ENCODE measurements at places on chromosomes 5 and 9.

DNA sequence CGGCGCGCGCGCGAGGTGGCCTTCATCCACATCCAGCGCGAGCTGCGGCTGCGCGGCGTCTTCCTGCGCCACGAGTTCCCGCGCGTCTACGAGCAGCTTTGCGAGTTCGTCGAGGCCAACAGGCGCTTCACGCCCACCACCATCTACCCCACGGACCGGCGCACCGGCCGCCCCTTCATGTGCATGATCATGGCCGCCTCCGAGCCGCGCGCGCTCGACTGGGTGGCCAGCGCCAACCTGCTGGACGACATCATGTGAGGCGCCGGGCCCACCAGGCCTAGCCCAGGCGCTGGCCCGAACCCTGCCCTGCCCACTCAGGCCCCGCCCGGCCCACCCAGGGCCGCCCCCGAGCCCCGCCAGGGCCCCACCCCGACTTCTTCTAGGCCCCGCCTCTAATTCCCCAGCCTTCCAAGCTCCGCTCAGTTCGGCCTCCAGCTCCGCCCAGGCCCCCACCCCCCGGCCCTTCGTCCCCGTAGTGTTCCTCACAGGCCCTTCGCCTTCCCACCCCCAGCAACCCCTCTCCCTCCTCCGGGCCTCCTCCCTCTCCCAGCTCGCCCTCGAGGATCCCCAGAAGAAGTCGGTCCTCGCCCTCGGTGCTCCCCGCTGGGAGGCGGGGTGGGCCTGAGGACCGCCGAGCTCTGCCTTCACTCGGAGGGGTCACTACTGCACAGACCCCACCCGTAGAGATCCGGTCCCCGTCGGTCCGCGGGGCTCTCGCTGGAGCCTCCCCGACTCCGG is 2.0 kb upstream of the PHPT1 start:
- DNase-seq, result peak; percentile 71

GRCh38 chr5:138103319-138103637 is 19.4 kb downstream of the WNT8A start:
- DNase-seq, result no peak

DNA sequence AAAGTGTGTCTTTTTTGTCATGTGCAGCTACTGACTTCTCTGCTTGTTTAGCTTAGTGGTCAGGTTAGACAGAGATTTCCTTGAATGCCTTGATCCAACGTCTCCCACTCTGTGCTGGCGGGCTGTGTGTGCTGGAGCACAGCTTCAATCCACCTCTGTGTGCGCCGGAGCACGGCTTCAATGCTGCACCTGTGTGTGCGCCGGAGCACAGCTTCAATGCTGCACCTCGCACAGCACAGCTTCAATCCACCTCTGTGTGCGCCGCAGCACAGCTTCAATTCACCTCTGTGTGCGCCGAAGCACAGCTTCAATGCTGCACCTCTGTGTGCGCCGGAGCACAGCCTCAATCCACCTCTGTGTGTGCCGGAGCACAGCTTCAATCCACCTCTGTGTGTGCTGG is 69.0 kb upstream of the PHYKPL start:
- no peak for DNase-seq

DNA sequence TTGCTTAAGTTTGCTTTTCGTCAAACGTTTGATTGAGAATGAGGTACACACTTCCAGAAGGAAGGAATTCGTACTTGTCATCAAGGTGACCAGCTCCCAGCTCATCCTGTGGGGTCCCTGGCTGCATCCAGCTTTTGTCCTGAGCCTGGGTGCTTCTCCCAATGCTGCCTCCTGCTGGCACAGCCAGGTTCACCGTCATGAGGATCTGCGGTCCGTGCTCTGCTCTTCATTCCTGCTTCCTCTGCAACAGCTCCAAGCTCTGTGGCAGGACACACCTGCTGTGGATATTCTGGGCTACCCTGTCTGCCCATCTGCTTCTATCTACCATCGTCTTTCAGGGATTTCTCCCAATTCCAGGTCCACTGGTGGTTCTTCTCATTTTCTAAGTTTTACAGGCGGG is 13.3 kb upstream of the UBE2QL1 start:
- DNase-seq, result peak; percentile 21

DNA sequence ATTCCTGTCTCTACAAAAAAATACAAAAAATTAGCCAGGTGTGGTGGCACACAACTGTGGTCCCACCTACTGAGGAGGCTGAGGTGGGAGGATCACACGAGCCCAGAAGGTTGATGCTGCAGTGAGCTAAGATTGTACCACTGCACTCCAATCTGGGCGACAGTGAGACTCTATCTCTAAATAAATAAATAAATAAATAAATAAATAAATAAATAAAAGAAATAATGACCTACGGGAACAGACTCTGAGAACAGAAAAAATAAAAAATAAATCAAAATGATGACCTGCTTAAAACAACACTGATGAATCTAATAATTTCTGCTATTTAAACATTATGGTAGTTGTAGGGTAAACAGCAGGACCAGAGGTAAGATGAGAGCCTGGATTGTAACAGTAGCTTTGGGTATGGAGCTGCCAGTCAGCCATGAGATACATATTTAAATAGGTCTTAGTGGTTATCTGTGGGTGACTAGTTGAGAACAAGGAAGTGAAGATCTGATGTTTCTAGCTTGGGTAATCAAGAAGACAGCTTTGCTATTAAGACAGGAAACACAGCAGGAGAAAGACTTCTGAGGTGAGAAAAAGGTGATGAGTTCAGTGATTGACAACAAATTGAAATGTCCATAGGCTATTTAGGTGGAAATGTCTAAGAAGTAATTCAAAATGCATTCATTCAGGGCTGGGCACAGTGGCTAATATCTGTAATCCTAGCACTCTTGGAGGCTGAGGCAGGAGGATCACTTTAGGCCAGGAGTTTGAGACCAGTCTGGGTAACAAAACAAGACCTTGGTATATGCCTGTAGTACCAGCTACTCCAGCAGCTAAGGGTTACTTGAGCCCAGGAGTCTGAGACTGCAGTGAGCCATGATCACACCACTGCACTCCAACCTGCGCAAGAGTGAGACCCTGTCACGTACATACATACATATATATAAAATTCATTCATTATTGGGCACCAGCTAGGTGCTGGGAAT is 11.0 kb downstream of the RNF145 start:
- DNase-seq, result peak; percentile 66

- DNase-seq, result no peak
These were observed 19.1 kb downstream of the FGD3 start for GRCh38 chr9:92966518-92966800.

GRCh38 chr5:118397236-118397635 is 591.1 kb downstream of the DTWD2 start:
- no peak for DNase-seq

Data from hematopoietic multipotent progenitor cell treated with erythropoietin and hydrocortisone succinate and interleukin-3 and kit ligand, for 4 days (in vitro differentiated cells).